Naive thymus-derived CD4-positive, alpha-beta T cell (primary cell): ENCODE measurements at places on chromosomes 12 and 14.

DNA sequence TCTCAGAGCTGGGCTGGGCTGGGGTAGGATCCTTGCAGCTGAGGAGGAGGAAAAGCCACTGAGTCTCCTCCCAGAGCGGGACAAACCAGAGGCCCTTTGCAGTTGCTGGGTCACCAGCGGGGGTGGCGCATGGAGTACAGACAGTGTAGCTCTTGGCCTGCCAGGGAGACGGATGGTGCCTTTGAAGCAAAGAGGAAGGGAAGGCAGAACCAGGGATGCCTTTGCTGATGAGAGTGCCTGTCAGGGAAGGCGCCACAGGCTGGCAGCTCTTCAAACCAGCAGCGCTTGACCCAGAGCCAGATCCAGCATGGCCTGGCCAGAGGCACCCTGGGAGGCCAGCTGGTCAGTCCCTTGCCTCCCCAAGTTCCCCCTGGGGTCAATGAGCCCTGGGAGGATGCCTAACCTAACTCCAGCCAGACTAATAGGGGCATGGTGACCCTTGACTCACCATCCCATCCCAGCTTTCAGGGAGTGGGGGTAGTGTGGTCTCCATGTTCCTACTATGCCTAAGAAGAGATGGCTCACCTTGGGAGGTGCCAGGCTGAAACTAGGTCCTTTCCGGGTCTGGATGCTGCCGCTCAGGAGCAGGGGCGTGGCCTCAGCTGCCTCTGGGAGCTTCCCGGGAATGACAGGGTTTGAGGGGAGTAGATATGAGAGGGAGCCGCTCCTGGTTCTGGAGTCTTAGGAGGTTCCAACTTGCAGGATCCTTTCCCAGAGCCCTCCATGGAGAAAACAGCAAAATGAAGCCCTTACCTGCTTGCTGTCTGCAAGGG is 19.8 kb downstream of the VASH1 start:
- DNase-seq, result no peak
- H3K27me3 ChIP-seq, result no peaks in the 10 kb centered on the region
- no peak overlapping the region for H3K27ac ChIP-seq
- H3K4me3 ChIP-seq, result no peak overlapping the region
- H3K36me3 ChIP-seq, result no peaks in the 10 kb centered on the region

- H3K4me3 ChIP-seq, result no peak overlapping the region
- H3K27ac ChIP-seq, result no peak overlapping the region
- no peaks in the 10 kb centered on the region for H3K4me1 ChIP-seq
- H3K27me3 ChIP-seq, result no peaks in the 10 kb centered on the region
- H3K36me3 ChIP-seq, result peaks cover under 1% of the 10 kb centered on the region
- peak; percentile 36 for DNase-seq
Measured at GRCh38 chr14:102917469-102918211, 4.8 kb upstream of the AMN start.

- no peaks in the 10 kb centered on the region for H3K36me3 ChIP-seq
- H3K4me1 ChIP-seq, result no peaks in the 10 kb centered on the region
- no peak for DNase-seq
- no peak overlapping the region for H3K4me3 ChIP-seq
Measured at GRCh38 chr14:56554301-56554700, 25.3 kb upstream of the TMEM260 start.

DNA sequence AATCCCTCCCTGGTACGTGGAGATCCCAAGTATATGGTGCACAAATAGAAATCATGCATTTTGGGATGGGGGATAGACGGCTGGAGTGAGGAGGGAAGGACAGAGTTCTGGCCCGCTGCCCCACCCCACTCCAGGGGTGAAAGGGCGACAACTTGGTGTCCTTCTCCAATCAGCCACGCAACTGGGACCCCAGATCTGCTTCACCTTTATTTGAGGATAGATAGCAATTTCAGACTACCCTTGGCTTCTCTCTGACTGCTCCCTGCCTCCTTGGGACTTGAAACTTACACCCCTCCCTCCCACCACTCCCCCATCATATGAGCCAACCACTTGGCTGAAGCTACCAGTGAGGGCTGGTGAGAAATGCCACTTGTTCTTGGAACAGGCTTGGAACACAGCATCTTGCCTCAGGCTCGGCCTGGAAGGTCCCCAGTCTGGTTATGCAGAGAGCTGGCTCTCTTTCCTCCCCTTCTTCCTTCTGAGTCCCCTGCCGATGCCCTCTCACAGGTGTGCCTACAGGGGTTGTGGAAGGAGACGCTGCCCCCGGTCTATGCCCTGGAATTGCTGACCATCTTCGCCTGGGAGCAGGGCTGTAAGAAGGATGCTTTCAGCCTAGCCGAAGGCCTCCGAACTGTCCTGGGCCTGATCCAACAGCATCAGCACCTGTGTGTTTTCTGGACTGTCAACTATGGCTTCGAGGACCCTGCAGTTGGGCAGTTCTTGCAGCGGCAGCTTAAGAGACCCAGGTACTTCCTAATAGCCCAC is 8.1 kb downstream of the OAS3 start:
- H3K36me3 ChIP-seq, result no peaks in the 10 kb centered on the region
- DNase-seq, result no peak
- no peaks in the 10 kb centered on the region for H3K27me3 ChIP-seq
- no peaks in the 10 kb centered on the region for H3K4me1 ChIP-seq
- H3K4me3 ChIP-seq, result no peak overlapping the region

GRCh38 chr12:54579258-54579657 is 9.2 kb downstream of the PPP1R1A start:
- no peak overlapping the region for H3K27ac ChIP-seq
- no peak for DNase-seq
- no peaks in the 10 kb centered on the region for H3K4me1 ChIP-seq
- no peaks in the 10 kb centered on the region for H3K27me3 ChIP-seq
